Glomerular endothelial cell (primary cell): ENCODE measurements at places on chromosomes 2 and 18.

DNA sequence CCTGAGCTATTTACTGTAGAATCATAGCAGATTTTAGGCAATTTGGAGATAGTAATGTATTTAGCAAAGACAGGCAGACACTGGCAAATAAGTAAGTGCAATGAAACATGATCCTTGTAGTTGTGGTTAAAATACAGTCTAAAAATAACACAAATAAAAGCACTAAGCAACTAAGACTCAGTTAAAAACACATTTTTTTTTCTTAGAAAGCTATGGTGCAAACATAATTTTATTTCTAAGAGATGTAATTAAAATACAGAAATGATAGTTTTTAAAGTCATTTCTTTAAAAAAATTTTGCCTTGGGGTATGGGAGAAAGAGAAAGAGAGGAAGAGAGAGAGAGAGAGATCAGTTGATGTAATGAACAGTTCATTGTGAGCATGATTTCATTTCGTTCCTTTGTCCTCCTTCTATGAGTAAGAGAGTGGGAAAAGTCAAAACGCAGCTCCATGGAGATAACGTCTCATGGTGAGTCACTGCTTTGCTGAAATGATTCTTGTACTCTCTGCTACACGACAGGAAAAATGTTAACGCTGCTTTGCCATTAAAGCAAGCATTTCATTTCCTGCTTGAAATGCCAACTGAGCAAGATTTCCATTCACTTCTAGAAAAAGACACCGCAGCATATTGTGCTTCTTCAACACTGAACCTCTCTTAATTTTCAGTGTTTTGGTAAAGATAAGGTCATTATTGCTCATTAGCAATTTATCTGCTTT is 61.3 kb upstream of the PGAP1 start:
- peak; percentile 93 for DNase-seq

DNA sequence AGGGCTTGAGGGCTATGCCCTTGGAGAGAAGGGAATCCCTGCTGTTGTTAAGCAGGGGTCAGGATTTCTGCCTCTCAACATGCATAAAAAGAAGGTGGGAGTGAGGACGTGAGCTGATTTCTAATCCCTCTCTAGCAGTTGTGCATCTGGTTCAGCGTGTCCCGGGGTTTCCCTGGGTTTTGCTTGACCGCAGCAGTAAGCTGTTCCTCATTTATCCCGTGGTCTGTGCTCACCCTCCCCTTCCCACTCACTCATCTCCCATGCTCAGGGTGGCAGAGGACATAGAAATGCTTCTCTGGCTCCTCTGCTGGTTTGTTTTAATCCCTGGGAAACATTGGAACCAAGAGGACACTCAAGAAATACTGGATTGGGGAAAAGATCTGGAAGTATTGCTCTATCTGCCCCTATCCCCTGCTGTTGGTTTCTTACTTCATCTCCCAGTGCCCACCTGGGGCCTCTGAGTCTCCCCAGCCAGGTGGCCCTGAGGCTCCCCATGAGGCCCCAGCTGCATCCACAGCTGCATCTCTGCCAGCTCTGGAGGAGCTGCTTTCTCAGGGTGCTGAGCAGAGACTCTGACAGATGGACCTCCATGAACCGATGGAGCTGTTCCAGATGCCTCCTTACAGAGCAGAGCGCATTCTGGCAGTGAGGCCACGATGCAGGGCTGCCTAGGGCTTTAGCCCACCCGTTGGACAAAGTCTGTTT is 36.1 kb downstream of the TET3 start:
- no peak for DNase-seq

- DNase-seq = no peak
Observed at GRCh38 chr2:54630858-54631497, 92.5 kb upstream of the EML6 start.

DNA sequence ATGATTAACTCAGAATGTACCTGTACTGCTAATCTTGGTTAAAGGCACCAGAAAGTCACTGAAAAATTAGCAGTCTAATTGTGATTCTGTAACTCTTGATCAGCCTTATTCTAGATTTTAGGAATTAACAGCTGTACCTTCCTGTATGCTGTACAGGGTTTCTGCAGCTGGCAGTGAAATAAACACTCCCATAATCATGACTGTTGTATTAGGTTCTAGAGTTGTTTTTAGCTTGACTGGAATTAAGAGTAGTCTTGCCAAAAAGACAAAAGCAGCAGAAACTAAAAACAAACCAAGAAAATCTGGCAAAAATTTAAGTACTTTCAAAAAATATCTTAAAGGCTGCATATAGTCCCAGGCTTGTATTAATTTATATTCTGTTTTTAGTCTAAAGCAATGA is 103.5 kb downstream of the SOS1 start:
- DNase-seq = no peak
